ENCODE measurements at places on chromosomes 7 and 10. TPM values are rescaled to one million over a fixed set of nuclear protein-coding genes. Genes with fewer than 3 reads are reported as not detected.

DNA sequence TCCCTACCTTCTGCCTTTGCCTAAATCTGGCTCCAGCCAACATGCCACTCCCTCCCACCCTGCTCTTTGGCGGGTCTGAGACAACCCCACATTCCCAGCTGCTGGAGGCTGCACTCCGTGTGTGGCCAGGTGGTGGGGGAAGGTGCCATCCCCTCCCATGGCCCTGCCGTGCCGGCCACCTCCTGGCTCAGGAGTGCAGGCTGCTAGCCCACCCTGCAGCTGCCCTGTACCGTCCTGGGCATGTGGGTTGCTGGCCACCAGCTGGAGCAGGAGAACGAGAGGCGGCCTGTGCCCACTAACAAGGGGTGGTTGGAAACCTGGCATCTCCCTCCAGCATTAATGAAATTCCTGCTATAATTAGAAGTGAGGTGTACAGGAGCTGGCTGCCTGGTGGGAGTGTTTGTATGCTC is 97.6 kb downstream of the ZMIZ1 start:
- no peak for DNase-seq
- H3K27me3 ChIP-seq, result no peaks in the 10 kb centered on the region
- H3K4me3 ChIP-seq, result no peak overlapping the region
- H3K27ac ChIP-seq, result no peak overlapping the region

DNA sequence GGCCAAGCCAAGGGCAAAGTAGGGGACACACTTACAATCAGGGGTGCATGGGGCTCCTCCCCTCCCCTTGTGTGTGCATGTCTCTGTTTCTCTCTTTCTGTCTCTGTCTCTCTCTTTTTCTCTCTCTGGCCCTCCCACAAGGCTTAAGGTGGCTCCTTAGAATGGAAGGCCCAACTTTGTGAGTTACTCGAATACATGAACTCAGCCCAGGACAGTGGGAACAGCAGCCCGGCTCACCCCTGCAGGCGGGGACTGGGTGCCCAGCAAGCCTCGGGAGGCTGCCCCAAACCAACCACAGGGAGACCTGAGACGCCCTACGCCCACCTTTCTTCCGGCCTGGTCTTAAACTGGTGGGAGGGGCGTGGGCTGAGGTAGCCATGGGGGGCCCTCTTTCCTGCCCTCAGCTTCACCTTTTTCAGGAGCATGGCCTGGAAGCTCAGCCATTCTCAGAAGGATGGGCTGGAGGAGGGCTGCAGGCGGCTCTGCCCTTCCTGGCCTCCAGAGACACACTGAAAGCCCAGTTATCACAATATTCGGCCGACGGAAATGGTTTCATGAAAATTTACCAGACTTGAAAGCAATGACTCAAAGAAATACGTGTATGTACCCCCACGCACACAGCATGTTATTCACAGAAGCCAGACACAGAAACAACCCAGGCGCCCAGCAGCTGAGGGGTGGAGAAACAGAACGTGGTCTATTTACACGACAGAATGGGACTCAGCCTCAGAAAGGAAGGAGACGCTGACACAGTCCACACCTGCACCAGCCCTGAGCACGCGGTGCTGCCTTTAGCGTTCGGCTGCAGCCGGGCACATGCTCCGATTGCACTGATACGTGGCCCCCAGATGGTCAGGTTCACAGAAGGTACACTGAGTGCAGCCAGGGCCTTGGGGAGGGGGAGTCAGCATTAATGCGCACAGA is 229.5 kb downstream of the PTPRN2 start:
- DNase-seq, result no peak
- no peaks in the 10 kb centered on the region for H3K27me3 ChIP-seq
- H3K4me1 ChIP-seq, result no peaks in the 10 kb centered on the region
- H3K36me3 ChIP-seq, result no peaks in the 10 kb centered on the region
- no peak overlapping the region for H3K27ac ChIP-seq

- no peak overlapping the region for H3K27ac ChIP-seq
- H3K36me3 ChIP-seq, result no peaks in the 10 kb centered on the region
- H3K4me1 ChIP-seq, result no peaks in the 10 kb centered on the region
- H3K27me3 ChIP-seq, result no peaks in the 10 kb centered on the region
- H3K4me3 ChIP-seq, result no peak overlapping the region
- no peak for DNase-seq
Observed at GRCh38 chr10:106765241-106765754, 399.2 kb downstream of the SORCS1 start.

- no peak for DNase-seq
- H3K4me1 ChIP-seq, result no peaks in the 10 kb centered on the region
- no peak overlapping the region for H3K4me3 ChIP-seq
- no peaks in the 10 kb centered on the region for H3K36me3 ChIP-seq
- no peak overlapping the region for H3K27ac ChIP-seq
Observed at GRCh38 chr10:35005868-35006267, 84.3 kb downstream of the CUL2 start.

TPST1 gene
- 1.9 TPM for total RNA-seq

- H3K27ac ChIP-seq, result no peak overlapping the region
- no peak overlapping the region for H3K4me3 ChIP-seq
- H3K27me3 ChIP-seq, result no peaks in the 10 kb centered on the region
- H3K36me3 ChIP-seq, result no peaks in the 10 kb centered on the region
- H3K4me1 ChIP-seq, result no peaks in the 10 kb centered on the region
- DNase-seq, result no peak
Observed at GRCh38 chr10:97543025-97543546, 29.5 kb upstream of the ANKRD2 start.

DNA sequence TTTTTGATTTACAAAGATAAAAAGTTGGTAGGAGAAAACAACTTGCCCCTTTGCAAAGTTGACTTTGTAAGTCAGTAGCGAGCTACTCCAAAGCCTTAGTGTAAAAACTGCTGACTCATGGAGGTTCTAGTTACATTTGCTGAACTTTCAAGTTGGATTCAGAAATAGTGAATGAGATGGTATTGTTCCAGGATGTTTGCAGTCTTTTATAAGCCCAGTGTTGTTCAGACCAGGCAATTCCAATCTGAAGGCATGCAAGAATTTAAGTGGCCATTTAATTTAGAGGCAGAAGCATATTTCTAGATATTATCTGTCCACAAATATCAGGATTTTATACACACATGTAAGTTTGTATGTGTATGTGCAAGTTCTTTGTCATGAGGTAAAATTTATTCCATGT is 21.6 kb downstream of the TES start:
- H3K27ac ChIP-seq, result no peak overlapping the region
- no peaks in the 10 kb centered on the region for H3K27me3 ChIP-seq
- H3K36me3 ChIP-seq, result no peaks in the 10 kb centered on the region
- H3K4me3 ChIP-seq, result no peak overlapping the region

GRCh38 chr10:46231087-46231486 is 55.7 kb upstream of the ANTXRL start:
- H3K4me1 ChIP-seq, result no peaks in the 10 kb centered on the region
- DNase-seq, result no peak
- no peaks in the 10 kb centered on the region for H3K27me3 ChIP-seq
- no peak overlapping the region for H3K27ac ChIP-seq

DNA sequence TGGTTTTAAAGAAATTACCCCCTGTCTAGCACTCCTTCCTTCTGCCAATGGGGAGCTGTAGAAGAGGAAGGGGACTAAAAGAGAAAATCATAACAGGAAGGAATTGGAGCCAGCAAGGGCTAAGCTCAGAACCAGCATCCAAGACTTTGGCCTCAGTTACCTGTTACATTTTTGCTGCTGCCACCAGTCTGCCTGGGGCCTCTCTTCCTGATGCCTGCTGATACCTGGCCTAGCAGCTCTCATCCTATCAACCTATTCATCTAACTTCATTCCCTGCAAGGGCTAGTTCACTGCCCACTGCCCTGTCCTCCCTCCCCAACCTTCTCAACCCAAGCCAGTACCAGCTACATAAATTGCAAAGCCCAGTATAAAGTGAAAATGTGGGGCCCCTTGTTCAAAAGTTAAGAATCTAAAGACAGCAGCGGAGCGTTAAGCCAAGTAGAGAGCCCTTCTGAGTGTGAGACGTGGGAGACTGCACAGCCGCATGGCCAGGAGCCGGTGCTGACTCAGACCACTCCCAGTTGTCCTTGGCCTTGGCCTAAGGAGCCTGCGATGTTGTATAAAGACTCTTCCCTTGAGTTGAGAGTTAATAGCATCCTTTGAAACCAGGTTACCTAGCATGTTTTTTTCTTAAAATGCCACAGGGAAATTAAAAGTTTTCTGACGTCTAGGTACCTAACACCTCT is 13.2 kb upstream of the AOC1 start:
- no peak overlapping the region for H3K27ac ChIP-seq
- H3K4me3 ChIP-seq, result no peak overlapping the region
- H3K27me3 ChIP-seq, result peaks cover 3% of the 10 kb centered on the region
- H3K36me3 ChIP-seq, result no peaks in the 10 kb centered on the region
- no peaks in the 10 kb centered on the region for H3K4me1 ChIP-seq

- H3K27me3 ChIP-seq, result no peaks in the 10 kb centered on the region
- no peaks in the 10 kb centered on the region for H3K36me3 ChIP-seq
- no peak overlapping the region for H3K27ac ChIP-seq
- H3K4me1 ChIP-seq, result no peaks in the 10 kb centered on the region
- DNase-seq, result no peak
- H3K4me3 ChIP-seq, result no peak overlapping the region
Observed at GRCh38 chr10:3499120-3499519, 285.9 kb downstream of the KLF6 start.

DNA sequence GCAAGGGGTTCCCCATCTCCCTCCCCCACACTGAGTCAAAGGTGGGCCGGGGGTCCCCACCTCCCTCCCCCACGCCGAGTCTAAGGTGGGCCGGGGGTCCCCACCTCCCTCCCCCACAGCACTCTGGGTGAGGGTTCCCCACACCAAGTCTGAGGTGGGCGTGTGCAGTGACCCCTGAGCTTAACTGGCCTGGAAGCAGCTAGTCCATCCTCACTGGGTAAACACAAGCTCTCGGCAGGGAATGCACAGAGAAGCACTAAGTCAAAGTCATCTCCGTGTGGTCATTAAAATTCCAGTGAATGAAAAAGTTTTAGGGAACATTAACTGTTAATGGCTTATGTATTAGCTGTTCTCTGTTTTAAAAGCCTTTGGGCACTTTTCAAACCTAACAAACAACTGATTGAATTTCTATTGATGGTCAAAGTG is 43.7 kb upstream of the PRKAR1B start:
- no peaks in the 10 kb centered on the region for H3K4me1 ChIP-seq
- no peak for DNase-seq
- no peak overlapping the region for H3K27ac ChIP-seq
- H3K36me3 ChIP-seq, result no peaks in the 10 kb centered on the region

ACADSB gene
- total RNA-seq, result 27.3 TPM

DNA sequence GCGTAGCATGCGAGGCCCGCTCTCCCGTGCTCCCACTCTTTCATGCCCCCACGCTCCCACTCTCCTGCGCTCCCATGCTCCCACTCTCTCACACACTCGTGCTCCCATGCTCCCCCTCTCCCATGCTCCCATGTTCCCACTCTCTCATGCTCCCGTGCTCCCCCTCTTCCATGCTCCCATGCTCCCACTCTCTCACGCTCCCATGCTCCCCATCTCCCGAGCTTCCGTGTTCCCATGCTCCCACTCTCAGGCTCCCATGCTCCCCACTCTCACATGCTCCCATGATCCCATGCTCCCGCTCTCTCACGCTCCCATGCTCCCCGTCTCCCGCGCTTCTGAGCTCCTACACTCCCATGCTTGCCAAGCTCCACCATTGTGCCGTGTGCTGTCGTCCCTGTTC is 84.4 kb upstream of the ANLN start:
- H3K4me3 ChIP-seq, result no peak overlapping the region
- H3K4me1 ChIP-seq, result no peaks in the 10 kb centered on the region
- DNase-seq, result no peak
- no peaks in the 10 kb centered on the region for H3K27me3 ChIP-seq
- no peaks in the 10 kb centered on the region for H3K36me3 ChIP-seq

DNA sequence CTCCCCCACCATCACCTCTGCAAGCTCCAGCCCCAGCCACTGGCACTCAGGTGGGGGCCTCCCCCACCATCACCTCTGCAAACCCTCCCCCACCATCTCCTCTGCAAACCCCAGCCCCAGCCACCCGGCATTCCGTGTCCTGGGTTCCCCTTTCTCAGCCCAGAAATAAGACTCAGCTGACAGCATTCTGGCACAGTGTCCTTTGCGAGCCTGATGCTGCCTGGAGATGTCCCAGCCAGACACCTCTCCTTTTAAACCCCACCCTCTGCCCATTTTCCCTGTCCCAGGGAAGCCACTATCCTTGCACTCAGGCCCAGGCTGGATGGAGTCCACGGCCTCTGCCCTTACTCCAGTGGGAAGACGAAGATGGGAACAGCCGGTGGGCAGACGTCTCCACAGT is 49.8 kb downstream of the ELFN1 start:
- H3K27ac ChIP-seq, result no peak overlapping the region
- no peaks in the 10 kb centered on the region for H3K36me3 ChIP-seq

PILRA gene
- total RNA-seq, result 1.9 TPM

GRCh38 chr7:97422046-97422445 is 304.5 kb downstream of the SDHAF3 start:
- H3K36me3 ChIP-seq, result no peaks in the 10 kb centered on the region
- no peak overlapping the region for H3K27ac ChIP-seq
- H3K4me1 ChIP-seq, result no peaks in the 10 kb centered on the region
- no peaks in the 10 kb centered on the region for H3K27me3 ChIP-seq

- no peak overlapping the region for H3K4me3 ChIP-seq
- no peaks in the 10 kb centered on the region for H3K27me3 ChIP-seq
- no peaks in the 10 kb centered on the region for H3K4me1 ChIP-seq
- H3K27ac ChIP-seq, result no peak overlapping the region
Observed at GRCh38 chr7:83410989-83411591, 237.8 kb downstream of the SEMA3E start.

GRCh38 chr7:117169907-117170306 is 153.0 kb downstream of the WNT2 start:
- no peaks in the 10 kb centered on the region for H3K4me1 ChIP-seq
- H3K27ac ChIP-seq, result no peak overlapping the region
- H3K4me3 ChIP-seq, result no peak overlapping the region
- H3K27me3 ChIP-seq, result no peaks in the 10 kb centered on the region
- no peak for DNase-seq

DNA sequence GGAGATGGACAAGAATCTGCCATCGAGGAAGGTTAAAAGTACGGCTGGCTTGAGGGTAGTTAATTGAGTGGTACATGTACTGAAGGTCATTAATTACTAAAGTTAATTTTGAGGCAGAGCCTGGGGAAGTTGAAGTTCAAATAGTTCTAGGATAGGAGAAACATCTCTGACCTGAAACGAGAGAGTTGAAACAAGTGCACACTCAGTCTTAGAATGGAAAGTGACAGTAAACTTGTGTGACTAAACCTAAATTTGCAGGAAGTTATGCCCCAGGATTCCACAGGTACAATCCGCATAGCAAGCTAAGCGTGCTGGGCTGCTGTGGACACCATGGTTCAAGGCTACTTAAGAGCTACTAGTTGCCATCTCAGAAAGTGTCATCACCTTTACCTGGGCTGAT is 209.9 kb downstream of the CHCHD3 start:
- no peaks in the 10 kb centered on the region for H3K27me3 ChIP-seq
- H3K4me3 ChIP-seq, result no peak overlapping the region
- H3K27ac ChIP-seq, result no peak overlapping the region
- H3K36me3 ChIP-seq, result no peaks in the 10 kb centered on the region

DNA sequence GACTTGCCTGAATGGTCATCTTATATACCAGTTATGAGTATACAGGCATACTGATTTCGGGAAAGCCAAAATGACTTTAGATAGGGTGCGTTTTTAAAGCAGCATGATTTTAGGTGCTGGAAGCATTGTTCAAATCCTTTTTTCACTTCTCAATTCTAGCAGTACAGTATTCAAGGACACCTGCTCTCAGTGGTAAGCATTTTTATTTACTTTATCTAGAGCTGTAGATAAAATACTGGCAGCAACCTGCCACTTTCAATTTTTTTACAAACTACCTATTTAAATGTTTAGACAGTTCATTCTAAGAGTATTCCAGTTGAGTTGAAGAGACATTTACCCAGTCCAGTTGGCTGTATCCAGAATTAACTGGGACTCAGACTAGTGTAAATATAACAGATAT is 33.6 kb downstream of the TMEM106B start:
- no peak overlapping the region for H3K27ac ChIP-seq
- no peaks in the 10 kb centered on the region for H3K27me3 ChIP-seq
- DNase-seq, result no peak
- H3K36me3 ChIP-seq, result no peaks in the 10 kb centered on the region
